Stimulated activated CD8-positive, alpha-beta memory T cell treated with anti-CD3 and anti-CD28 coated beads, Interleukin-7, amount 100 ng/mL, for 4 hours (primary cell): ENCODE measurements at places on chromosomes 6 and 20.

DNA sequence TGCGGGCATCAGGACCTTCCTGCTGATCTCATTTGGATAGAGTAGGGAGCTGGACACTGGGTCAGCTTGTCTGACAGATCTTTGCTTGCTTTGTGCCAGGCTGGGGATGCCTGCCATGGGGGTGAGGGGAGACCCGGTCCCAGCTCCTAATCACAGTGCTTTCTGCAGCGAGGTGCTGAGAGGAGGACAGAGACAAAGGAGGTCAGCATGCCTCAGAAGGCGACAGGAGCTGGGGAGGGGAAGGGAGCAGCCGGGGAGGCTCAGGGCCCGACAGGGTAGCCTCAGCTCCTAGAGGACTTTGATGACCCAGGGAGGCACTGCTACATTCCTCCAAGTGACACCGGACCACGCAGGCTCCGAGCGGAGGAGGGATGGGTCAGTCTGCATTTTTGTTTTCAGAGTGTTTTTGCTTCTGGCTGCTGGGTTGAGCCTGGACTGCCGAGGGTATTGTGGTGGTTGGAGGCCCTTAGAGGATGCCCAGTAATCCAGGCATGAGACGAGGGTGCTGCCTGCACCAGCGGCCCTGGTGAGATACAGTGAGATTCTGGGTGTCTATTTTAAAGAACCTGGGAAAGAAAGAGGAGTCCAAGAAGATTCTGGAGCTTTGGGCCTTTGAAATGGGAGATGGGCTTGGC lies 7.8 kb downstream of the RBM38 start:
- DNase-seq, result no peak

DNA sequence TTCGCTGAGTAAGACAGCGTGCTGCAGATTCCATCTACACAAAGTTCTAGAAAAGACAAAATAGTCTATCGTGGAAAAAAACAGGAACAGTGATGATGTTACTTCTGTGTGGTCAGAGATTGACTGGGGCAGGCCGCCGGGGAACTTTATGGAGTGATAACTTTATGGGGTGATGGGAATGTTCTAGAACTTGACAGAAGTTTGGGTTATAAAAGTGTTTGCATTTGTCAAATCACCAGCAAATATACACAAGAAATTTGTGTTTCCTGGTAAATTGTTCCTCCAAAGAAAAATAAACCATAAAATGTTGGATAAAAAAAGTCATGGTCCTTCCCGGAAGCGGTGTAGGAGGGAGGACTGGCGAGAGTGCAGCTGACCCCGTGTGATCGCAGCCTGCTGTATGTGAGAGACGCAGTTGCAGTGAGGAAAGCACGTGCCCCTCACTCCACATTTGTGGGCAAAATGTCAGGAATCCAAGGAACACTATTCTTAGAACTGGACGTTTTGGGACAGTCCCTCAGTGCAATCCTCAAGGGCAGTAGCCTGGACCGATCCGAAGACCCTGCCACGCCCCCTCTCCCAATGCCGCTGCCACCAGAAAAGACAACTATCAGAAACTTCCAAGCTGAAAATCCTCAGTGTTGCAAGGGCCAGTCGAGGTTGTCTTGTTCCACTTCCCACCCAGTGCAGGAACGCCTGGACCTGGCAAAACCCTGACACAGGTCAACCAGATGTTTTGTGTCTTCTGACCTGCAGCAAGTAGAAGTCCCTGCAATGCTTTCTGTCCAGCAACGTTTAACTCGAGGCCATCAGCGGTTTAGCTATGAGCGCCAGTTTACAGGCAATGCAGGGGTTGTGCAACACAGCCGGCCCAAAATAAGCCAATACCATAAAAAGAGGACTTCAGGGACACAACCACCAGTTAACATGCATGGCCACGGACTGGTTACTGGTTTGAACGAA lies 80.5 kb upstream of the QKI start:
- DNase-seq, result no peak

DNA sequence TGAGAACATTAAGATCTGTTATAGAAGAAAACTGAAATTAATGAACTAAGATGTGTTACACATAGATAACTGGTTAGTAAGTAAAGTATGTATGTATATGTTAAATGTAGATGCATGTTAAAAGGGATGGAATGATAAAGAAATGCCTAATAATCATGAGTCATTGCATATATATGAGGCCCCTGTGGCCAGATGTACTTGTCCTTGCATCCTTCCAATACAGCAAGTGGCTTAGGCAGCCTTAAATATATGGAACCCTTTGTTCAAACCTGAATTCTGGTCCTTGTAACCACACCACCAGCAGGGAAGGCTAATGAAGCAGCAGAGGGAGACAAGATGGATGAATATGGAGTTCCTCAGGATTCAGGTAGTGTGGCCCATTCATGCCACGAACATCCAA lies 9.8 kb upstream of the AKAP7 start:
- no peak for DNase-seq

GRCh38 chr20:50312682-50313521 lies 122.3 kb downstream of the CEBPB start:
- DNase-seq, result no peak

- DNase-seq, result no peak
Observed at GRCh38 chr20:45440891-45441685, 25.1 kb downstream of the PIGT start.
